ENCODE measurements at places on chromosomes 3 and 15.

GRCh38 chr15:33215941-33216872 lies 21.7 kb upstream of the FMN1 start:
- no peak for DNase-seq

- no peak for DNase-seq
These were observed 139.3 kb downstream of the PLCH1 start for GRCh38 chr3:155605571-155605970.

GRCh38 chr15:34802371-34802770 lies 7.0 kb upstream of the ACTC1 start:
- DNase-seq = no peak

- no peak for DNase-seq
These were observed 7.0 kb upstream of the TMEM62 start for GRCh38 chr15:43126356-43126755.

DNA sequence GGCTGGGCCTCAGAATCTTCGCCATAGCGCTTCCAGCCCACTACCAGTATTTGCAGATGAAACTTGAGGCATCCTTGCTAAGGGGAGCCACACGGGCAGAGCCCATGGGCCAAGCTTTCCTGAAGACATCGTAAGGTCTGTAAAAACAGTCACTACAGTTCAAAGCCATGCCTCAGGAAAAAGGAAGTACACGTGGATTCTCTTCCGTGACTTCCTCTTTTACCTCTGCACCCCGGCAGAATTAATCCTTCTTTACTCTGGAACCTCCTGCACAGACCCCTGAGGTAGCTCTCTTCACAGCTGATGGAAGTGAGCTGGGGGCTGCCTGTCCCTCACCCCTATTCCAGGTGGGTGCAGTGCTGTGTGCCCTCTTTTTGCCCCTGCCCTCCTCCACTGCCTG lies 129.2 kb downstream of the CHDH start:
- DNase-seq = no peak

DNA sequence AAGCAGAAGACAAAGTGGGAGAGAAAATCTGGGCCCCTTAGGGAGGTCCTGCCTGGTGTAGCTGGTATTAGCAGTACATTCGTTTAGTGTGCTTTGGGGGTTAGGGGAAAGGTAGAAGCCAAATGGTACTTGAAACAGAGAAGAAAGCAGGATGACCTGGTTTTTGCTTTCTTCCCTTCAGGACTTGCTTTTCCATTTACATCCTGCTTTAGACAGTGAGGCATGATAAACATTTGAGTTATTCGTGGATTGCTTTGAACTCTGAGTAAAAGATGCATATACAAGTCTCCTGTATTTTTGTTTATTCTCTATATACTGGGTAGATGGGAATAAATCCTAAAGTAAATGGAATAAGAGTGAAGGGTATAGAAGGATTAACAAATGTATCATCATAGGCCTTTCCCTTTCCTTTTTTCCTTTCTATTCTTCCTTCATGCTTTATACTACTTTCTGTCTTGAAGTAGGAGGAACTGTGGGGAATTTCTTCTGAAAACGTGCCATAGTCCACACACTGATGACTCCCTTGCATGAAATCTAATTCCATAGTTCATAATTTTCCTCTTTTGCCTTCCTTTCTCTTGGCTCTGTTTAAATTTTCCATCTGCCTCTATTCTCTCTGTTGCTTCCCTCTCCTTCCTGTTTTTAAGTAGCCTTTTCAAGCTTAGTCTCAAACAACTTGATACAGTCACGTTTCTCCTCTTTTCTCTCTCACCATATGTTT lies 139.5 kb upstream of the RBMS3 start:
- DNase-seq = no peak

DNA sequence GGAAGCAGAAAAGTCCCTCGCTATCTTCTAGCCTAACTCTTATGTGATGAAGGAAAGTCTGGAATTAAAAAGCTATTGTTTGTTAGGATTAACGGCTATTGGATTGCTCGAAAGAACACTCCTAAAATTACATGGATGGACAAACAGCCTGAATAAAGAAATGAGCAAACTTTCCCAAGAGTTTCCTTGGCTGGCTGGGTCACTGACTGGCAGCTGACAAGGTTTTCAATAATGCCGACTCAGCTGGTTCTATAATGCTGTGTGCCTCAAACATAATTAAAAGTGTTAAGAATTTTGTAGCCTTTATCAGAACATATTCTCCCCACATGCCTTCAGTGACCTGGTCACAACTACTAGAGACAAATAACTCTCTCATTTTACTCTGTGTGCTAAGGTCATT lies 142.9 kb upstream of the ADAMTS9 start:
- no peak for DNase-seq

- DNase-seq = no peak
These were observed 401.4 kb downstream of the TBL1XR1 start for GRCh38 chr3:176795891-176796290.

GRCh38 chr15:65612616-65612946 lies 1.6 kb upstream of the INTS14 start:
- DNase-seq = no peak

GRCh38 chr15:39946862-39947261 lies 12.9 kb downstream of the EIF2AK4 start:
- no peak for DNase-seq

- no peak for DNase-seq
These were observed 38.4 kb downstream of the RAB11A start for GRCh38 chr15:65907661-65908060.

DNA sequence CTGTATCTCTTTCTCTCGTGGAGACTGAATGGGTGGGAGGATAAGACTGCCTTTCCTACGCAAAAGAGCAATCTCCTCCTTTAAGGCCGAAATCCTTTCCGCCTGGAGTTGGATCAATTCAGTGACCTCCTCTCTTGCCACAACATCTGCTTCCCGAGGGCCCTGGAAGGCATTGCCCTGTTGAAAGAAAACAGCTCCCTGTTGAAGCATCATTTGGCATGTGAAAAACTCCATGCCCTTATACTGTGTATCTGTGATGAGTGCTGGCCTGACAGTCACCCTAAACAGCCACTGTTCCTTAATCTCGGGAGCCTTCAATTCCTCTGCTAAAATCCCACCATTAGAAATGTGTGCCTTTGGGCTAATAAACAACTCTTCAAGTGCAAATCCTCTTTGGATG lies 80.2 kb downstream of the BOC start:
- DNase-seq = no peak

GRCh38 chr3:120587332-120587975 lies 8.7 kb upstream of the NDUFB4 start:
- no peak for DNase-seq

GRCh38 chr15:47924381-47924780 lies 196.4 kb upstream of the SLC24A5 start:
- DNase-seq = no peak

GRCh38 chr3:155568295-155568694 lies 176.6 kb downstream of the PLCH1 start:
- no peak for DNase-seq

DNA sequence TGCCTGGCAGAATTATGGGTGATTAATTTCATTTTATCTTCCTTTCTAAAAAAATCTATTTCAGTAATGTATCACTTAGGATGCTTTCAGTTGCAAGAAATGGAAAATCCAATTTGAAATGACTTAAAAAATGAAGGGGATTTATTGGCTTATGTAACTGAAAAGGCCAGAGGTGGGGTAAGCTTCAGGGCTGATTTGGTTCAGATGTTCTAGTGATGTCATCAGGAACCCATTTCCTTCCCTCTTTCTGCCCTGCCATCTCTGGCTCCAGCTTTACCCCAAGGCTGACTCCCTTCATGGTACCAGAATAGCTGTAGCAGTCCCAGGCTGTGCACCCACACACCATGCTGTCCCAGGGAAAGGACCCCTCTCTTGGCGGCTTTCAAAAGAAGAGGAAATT lies 18.5 kb upstream of the REC114 start:
- DNase-seq = no peak

DNA sequence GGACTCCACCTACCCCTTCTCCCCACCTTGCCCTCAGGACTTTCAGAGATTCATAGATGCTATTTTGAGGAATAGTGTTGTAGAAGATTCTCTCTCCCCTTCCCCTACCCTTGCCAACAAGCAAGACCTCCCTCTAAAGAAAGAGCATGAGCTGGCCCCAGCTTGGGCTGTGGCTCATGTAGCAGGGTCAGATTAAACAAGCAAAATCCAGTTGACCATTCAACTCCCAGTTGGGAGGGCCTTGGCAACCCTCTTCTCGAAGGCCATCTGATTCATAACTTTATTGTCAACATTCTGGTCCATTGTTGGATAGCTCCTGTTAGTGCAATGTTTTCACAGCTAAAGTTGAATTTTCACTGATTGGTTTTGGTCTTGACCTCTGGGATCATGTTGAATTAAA lies 41.1 kb downstream of the TNFAIP8L3 start:
- DNase-seq = no peak

- DNase-seq = no peak
These were observed 627 bp downstream of the NT5DC2 start for GRCh38 chr3:52532838-52533622.

DNA sequence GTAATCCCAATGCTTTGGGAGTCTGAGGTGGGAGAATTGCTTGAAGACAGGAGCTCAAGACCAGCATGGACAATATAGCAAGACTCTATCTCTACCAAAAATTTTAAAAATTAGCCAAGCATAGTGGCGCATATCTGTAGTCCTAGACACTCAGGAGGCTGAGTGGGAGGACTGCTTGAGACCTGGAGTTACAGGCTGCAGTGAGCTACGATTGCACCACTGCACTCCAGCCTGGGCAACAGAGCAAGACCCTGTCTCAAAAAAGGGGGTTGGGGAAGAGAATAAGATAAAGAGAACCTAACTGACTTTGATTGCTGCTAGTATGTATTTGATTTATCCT lies 755 bp downstream of the CD200R1 start:
- no peak for DNase-seq

- DNase-seq = no peak
These were observed 514.8 kb downstream of the MAGI1 start for GRCh38 chr3:65523878-65524277.

DNA sequence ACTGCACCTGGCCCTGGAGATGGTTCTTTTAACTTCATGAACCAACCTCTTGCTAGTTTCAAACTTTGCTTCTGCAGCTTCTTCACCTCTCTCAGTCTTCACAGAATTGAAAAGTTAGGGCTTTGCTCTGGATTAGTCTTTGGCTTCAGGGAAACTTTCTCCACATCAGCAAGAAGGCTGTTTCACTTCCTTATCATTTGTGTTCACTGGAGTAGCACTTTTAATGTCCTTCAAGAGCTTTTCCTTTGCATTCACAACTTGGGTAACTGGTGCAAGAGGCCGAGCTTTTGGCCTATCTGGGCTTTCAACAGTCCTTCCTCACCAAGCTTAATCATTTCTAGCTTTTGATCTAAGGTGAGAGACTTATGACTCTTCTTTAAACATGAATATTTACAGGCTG lies 15.7 kb upstream of the TM2D3 start:
- no peak for DNase-seq

DNA sequence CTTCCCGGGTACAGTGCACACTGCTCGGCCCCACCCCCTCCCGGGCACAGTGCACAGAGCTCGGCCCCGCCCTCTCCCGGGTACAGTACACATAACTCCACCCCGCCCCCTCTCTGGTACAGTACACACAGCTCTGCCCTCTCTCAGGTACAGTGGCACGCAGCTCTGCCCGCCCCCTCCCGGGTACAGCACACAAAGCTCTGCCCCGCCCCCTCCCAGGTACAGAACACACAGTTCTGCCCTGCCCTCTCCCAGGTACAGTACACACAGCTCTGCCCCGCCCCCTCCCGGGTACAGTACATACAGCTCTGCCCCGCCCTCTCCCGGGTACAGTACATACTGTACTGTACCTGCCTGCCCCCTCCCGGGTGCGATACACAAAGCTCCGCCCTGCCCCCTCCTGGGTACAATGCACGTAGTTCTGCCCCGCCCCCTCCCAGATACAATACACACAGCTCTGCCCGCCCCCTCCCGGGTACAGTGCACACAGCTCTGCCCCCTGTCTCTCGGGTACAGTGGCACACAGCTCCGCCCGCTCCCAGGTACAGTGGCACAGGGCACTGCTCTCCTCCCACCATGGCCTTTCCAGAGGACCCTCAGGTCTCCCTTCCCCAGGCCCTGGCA lies 16.4 kb upstream of the PRR20G start:
- DNase-seq = no peak

DNA sequence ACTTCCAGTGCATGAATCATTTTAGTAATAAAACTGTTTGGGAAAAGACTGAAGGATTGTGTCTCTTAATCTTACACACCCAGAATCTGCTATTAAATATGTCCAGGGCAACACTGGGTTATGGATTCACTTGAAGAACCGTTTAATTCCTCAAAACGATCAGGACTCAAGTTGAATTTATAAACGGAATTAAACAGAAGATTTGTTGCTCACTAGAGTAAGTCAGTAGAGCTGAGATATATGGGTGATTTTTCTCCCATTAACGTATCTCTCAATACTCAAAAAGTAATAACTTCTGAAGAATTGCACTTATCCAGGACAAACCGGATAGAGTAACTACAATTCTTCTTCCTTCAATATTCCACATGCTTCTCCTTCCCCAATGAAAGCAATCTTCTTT lies 41.1 kb upstream of the LIPC start:
- DNase-seq = no peak

GRCh38 chr3:132537297-132537696 lies 59.8 kb upstream of the ACKR4 start:
- DNase-seq = no peak

GRCh38 chr3:56919797-56920195 lies 118.0 kb upstream of the ARHGEF3 start:
- no peak for DNase-seq

DNA sequence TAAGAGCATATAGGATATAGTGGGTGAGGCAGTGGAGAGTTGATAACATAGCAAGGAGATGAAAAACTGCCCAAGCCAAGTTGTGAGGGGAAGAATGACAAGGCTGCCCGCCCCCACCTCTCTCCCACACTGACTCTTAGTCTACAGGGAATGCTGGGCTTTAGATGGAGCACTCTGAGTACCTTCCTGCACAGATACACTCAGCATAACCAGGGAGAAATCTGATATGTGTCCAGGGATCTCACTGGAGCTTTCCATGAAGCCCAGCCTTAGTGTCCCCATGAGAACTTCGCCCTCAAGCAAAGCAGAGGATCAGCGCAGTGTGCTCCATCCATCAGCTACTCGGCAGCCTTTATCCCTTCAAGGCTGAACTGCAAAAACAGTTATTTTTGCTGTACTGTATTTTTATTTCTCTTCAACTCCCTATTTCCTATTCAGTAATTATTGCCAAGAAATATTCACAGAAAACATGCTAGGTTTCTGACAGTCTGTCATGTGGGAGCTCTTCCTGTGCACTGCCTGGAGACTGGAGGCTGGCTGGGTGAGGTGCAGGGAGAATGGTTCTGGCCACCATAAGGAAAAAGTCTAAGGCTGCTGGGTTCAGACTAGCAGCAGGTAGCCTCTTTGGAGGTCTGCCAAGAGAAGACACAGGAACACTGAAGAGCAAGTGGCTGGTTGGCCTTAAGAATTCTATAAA lies 475.2 kb upstream of the PPP2R3A start:
- no peak for DNase-seq

GRCh38 chr15:59224474-59224873 lies 17.8 kb downstream of the LDHAL6B start:
- no peak for DNase-seq

- DNase-seq = no peak
These were observed 86.8 kb downstream of the BDH1 start for GRCh38 chr3:197468866-197469382.

- DNase-seq = no peak
These were observed 41.1 kb downstream of the IFT57 start for GRCh38 chr3:108181172-108181571.

GRCh38 chr3:51297333-51297732 lies 87.8 kb upstream of the MANF start:
- DNase-seq = no peak

Data from activated T-helper 1 cell treated with anti-CD3 and anti-CD28 coated beads, Interleukin-2, amount 50 U/mL, for 16 hours (primary cell).